Activated CD4-positive, alpha-beta T cell treated with anti-CD3 and anti-CD28 coated beads, Interleukin-2, amount 50 U/mL, for 1 hour (primary cell): ENCODE measurements at places on chromosomes 4 and X.

- no peak for DNase-seq
Measured at GRCh38 chr4:25437926-25438325, 60.9 kb downstream of the ANAPC4 start.

DNA sequence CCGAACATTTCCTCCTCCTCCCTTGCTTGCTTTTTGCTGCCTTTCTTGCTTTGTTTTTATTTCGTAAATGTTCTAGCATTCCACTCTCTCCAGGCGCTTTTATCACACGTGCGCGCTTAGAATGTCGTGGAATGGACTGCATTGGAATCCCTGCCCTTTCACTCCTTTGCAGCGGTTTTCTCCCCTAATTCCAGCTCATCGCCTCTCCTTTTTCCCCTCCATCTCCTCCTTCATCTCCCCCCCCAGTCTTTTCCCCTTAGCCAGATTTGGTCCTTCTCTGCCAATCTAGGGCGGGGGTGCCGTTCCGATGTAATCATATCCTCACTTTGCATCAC lies 579 bp downstream of the OGT start:
- DNase-seq, result no peak

GRCh38 chr4:41358647-41359421 lies 102.1 kb downstream of the UCHL1 start:
- DNase-seq, result no peak

- DNase-seq, result no peak
Measured at GRCh38 chr4:121154103-121154515, 10.0 kb downstream of the TNIP3 start.

DNA sequence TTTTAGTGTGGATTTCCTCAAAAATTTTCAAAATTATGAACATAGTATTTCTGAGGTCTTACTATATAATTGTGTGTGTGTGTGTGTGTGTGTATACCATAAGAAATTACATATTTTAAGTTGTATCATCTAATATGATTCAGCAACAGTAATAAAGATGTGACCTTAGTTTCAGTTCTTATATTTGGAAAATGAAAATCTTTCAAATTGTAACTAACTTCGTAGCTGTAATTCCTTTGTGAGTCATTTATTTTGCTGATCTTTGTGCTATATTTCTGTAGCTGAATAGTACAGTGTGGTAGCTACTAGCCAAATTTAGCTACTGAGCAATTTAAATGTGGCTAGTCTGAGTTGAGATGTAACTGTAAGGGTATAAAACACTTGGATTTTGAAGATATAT lies 116.4 kb downstream of the RAP1GDS1 start:
- no peak for DNase-seq

GRCh38 chr4:153217440-153217839 lies 13.2 kb downstream of the TRIM2 start:
- no peak for DNase-seq

DNA sequence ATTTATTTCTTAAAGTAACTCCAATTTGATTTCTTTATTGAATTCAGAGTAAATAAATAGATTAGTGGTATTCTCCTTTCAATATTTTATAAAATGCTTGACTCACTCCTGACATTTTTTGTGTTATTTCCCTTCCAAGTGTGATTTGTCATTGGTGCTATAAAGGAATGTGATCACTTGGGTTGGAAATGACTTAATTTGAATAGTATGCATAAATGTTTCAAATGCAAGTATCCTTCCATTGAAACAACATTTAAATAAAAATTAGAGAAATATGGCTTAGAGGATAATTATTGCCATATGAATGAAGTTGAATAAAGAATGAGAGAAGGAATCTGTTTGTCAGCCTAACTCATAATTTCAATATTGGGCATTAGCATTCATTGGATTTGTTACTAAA lies 182.7 kb downstream of the PABPC4L start:
- DNase-seq, result no peak

GRCh38 chr4:56757821-56758411 lies 63.6 kb downstream of the SPINK2 start:
- DNase-seq, result peak; percentile 57

- DNase-seq, result no peak
Measured at GRCh38 chrX:133911825-133912495, 73.4 kb downstream of the GPC3 start.

DNA sequence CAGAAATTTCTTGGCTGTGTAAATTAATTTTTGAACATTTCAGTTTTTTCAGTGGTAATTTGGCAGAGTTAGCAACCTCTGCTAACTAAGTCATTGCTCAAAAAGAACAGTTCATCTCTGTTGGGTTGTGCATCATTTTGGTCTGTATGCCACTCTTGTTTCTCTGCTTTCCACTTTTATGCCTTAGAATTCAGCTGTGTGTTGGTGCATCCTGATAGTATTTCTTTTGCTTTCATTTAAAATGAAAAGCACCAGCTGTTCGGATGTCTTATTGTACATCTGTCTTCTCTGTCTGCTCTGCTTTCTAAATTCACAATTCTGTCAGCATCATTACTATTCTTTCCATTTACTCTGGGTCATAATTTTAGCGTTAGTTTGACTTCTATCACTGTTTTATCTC lies 388.2 kb upstream of the NDST4 start:
- no peak for DNase-seq

- DNase-seq, result no peak
Measured at GRCh38 chr4:67052814-67053675, 492.3 kb downstream of the CENPC start.

- DNase-seq, result no peak
Measured at GRCh38 chr4:142719854-142720541, 126.1 kb downstream of the INPP4B start.

DNA sequence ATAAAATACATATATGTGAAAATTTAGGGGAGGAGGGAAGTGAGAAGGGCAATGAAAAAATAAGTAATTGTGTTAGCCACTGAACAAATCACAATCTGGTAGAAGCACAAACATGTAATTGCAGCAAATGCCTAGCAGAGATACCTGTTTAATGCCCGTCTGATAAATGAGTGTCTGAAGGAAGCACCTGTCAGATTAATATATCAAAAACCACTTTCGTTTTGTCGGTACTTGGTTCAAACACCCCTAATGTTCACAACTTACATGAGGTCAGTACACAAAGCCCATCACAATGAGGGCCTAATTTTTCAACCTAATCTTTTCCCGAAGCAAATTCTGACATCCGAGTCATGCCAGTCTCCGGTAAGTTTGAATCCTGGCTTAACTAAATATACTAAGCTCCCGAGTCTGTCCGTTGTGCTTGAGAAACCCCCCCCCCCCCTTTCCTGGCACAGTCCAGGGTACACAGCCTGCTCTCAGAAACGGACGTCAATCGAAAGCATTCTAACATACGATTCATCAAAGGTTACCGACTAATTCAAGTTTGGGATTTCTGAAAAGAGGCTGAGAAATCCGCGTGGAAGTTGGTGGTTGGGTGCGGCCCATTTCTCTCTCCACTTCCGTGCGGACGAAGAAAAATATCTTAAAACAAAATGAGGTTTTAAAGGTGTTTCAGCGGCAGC lies 758 bp downstream of the SDAD1 start:
- DNase-seq, result no peak

DNA sequence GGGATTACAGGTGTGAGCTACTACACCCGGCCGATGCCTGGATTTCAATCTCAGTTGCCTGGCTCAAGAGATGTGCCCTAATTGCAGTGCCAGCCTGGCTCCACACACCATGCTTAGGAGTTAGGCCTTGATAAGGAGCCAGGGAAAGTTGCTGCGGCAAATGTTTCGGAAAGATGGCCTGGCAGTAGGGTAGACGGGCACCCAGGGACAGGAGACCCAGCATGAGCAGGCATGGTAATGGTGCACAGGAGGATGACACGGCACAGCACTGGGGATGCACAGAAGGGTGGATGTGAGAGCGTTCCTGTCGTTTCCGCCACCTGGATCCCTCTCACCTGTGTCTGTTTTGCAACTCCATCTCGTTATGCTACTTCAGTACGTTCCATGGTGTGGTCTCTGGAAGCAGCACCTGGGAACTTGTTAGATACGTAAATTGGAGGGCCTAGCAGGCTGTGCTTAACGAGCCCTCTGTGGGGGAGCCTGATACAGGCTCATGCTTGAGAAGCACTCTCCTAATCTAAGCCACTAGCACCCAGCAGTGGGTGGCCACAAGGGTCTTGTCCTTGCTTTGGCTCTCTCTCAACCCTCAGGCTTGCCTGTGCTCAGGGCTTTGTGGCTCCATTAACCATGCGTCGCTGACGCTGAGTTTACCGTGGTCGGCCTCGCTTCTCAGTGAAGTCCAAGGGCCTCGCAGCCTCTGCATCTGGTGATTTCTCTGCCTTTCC lies 20.3 kb downstream of the RNF4 start:
- DNase-seq, result no peak

DNA sequence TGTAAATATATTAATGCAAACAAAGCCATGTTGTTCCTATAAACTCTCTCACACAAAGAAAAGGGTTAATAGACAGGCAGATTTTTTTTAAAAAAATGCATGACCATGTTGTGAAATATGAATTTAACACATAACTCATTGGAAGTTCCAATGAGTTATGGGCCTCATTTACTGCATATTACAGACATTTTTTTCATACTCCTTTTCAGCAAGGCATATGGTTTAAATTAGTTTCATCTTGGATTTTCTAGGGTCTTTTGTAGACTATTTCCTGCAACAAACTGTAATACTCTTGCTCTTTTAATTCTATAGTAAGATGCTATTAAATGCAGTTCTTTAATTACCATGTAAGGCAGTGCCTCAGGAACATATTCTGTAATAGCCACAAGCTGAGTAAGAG lies 323.1 kb downstream of the GBA3 start:
- no peak for DNase-seq

DNA sequence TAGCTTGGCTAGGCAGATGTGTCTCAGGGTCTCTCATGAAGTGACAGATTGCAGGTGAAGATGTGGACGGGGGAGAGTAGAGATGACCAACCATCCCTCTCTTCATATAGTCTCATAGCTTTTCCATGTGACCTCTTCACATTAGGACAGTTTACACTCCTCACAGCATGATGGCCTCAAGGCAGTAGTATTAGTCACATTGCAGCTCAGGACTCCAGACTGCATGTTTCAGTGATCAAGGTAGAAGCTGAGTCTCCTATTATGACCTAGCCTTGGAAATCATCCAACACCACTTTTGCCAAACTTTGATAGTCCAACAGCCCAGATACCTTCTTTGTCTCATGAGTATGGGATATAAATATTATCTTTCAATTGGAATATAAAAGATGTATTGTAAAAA lies 147.7 kb downstream of the GASK1B start:
- no peak for DNase-seq

- no peak for DNase-seq
Measured at GRCh38 chrX:93875621-93876282, 201.7 kb downstream of the FAM133A start.

DNA sequence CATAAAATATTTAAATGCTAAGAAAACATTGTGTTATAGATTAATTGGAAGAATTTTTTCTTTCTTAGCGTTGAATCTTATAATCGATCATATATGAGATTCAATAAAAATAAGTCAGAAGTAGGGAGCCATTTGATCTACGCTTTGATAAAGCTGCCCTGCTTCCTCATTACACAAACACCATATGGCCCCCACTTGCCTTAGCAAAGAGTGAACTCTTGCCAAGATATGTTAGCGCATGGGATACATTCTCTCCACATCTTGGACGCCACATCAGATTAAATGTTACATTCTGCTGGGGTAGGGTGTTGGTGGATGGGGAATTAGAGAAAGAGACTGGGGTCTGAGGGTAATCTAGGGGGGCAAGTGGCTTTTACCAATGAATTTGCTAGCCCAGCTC lies 207.7 kb upstream of the MID1 start:
- DNase-seq, result no peak

- no peak for DNase-seq
Measured at GRCh38 chrX:132171478-132171877, 43.7 kb upstream of the FRMD7 start.

DNA sequence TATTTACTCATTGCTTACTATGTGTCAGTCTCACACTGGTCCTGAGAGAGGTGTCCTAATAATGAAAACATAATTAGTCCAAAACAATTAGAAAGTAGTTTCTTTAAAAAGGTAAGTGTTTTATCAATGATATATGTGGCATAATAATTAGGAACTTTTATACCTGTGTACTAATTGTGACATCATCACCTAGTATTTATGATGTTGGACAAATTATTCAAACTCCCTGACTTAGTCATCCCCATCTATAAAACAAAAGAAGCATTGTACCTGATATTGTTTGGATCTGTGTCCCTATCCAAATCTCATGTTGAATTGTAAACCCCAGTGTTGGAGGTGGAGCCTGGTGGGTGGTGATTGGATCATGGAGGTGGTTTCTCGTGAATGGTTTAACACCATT lies 15.8 kb upstream of the ARHGEF38 start:
- DNase-seq, result no peak

DNA sequence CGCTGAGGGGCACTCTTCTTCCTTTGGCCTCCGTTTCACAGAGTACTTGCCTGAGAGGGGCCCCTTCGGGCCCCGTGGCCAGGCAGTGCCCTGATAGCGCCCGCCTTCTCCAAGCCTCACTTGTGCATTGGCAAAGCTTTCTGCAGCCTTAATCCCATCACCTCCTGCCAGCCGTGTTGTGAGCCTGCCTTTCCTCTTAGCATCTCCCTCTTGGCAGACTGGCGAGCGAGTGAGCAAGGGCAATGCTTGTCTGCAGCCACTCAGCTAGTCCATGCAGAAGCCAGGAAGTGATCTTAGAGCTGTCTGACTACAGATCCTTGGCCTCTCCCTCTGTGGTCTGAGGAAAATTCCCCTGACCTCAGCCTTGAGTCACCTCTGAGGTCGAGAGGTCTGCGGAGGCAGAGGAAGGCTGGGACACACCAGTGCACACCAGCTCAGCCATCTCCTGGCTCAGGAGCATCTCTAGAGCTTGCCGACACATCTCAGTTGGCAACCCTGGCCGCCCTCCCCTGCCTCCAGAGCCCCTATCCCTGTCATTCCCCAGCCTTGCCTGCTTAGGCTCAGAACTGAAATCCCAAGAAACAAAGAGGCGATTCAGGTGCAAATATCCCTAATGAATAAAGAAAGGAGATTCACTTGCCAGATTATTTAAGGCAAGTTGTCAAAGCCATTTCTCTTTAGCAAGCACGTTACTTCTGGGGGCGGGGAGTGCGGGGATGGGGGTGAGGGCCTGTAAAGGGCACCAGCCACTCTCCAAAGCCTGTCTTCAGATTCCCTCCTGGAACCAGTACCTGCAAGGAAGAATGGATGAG lies 143.5 kb upstream of the MAMLD1 start:
- no peak for DNase-seq

- DNase-seq, result no peak
Measured at GRCh38 chr4:59243038-59243437, 1957.1 kb upstream of the ADGRL3 start.

GRCh38 chrX:101219116-101219863 lies at the start of gene DRP2:
Gene DRP2 (plus strand): TSS chrX:101219786. CDS start chrX:101231648, 11,862 bp downstream.
- DNase-seq, result no peak

GRCh38 chr4:76960014-76960413 lies 10.5 kb downstream of the SEPTIN11 start:
- DNase-seq, result no peak

- DNase-seq, result no peak
Measured at GRCh38 chr4:30989508-30989907, 269.3 kb downstream of the PCDH7 start.

- DNase-seq, result no peak
Measured at GRCh38 chr4:177798161-177798560, 355.9 kb upstream of the AGA start.

GRCh38 chrX:93585661-93586060 lies 87.7 kb downstream of the NAP1L3 start:
- no peak for DNase-seq
